ENCODE measurements at places on chromosomes 6 and 20. TPM values are rescaled to one million over a fixed set of nuclear protein-coding genes. Genes with fewer than 3 reads are reported as not detected.

GRCh38 chr6:158011980-158012566, 30.4 kb downstream of the SYNJ2 start:
- no peak for DNase-seq

- DNase-seq: no peak
Observed at GRCh38 chr6:139982652-139983295, 608.3 kb upstream of the CITED2 start.

The GOPC gene
- polyA plus RNA-seq: 70.1 TPM

- DNase-seq: no peak
Observed at GRCh38 chr6:10847684-10848083, 9.3 kb upstream of the MAK start.

- DNase-seq: no peak
Observed at GRCh38 chr6:147503587-147503986, 4.9 kb upstream of the SAMD5 start.

DNA sequence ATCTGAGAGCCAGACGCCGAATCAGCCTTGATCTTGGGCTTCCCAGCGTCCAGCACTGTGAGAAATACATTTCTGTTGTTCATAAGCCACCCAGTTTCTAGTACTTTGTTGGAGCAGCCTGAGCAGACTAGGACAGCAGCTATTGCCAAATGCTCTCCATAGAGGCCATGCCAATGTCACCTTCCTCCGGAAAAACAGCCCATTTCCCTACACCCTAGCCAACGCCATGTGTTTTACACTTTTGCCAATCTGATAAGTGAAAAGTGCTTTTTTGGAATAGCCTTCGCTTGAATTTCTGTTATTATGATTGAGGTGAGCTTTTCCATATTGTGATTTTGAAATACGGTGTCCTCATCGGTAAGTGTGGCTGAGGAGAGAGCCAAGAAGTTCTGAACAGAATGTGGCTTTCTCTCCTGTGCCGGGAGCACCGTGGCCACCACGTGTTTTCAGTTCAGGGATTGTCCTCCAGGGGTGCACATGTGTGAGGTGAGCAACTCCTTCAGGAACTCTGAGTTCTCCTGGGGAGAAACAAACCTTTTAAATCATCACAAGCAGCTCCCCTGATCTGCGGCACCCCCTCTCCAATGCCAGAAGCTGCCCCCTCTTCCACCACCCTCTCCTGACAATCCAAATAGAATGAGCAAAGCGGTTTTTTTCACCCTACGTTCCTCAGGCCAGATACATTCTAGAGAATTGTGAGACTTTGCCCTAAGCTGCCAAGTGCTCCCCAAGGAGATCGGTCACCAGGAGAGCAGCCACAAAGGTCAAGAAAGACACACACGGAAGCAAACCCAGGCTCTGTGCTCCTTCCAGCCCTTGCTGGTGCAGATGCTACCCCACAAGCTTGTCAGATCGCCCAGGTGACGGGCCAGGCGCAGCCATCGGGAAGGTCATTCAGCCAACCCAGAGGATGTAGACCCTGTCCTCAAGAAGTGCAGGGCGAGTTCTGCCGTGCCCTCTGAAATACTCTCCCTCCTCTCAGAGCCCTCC, 36.0 kb downstream of the TAF8 start:
- DNase-seq: no peak

GRCh38 chr20:58710481-58711265, 18.1 kb downstream of the NPEPL1 start:
- DNase-seq: no peak

DNA sequence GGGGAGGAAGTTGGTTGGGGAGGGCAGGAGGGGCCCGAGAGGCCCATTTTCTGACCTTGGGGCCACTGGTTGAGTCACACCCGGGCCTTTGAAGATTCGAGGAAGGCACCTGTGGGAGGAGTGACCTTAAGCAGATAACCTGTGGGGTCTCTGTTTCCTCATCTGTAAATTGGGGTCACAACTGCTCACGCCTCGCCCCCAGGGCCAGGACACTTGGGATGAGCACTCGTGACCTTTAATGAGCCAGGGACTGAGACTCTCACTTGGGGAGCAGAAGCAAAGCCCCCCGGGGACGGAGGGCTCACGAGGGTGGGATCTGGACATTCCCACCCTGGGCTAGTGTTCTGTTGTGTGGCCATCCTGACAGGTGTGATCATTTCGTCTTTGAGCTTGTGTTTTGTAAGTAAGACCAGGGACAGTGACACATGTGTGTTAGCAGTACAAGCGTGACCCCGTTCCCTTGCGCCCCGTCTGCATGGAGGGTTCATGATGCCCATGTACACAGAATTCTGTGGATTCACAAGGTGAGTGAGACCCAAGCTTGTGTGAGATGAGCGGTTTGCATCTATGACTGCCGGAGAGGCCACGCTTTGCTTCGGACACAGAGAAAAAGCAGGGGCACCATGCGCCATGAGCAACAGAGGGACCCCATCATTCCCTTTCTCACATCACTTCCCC, 79.3 kb upstream of the PMEPA1 start:
- DNase-seq: no peak

The MEI4 gene
- 1.7 TPM for polyA plus RNA-seq

DNA sequence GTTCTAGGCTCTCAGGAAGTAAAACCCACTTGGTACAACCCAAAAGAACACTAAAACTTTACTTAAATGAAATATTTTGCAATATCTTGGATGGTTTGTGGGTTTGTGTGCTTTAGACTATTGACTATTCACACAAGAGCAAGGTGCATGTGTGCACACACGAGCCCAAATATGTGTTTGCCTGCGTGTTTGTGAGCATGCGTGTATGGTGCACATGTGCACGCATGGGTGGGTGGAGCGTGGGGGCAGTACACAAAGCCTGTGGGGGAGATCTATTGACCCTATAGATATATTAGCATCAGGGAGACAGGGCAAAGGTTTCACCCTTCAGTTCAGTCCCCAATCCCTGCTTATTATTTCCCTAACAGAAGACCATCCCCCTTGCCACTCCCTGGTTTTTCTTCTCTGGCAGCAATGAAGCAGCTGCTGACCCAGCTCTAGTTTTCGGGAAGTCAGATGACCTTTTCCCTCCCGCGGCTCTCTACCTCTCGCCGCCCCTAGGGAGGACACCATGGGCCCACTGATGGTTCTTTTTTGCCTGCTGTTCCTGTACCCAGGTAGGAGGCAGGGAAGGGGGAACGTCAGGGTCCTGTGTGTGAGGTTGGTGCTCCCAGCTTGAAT, at the start of gene C2:
Gene C2, plus strand, starts transcription at position 476 of the 621 bp plus-strand sequence. Its CDS starts 36 bp downstream, at position 512.
- no peak for DNase-seq
